ENCODE measurements at places on chromosomes 4 and X.

DNA sequence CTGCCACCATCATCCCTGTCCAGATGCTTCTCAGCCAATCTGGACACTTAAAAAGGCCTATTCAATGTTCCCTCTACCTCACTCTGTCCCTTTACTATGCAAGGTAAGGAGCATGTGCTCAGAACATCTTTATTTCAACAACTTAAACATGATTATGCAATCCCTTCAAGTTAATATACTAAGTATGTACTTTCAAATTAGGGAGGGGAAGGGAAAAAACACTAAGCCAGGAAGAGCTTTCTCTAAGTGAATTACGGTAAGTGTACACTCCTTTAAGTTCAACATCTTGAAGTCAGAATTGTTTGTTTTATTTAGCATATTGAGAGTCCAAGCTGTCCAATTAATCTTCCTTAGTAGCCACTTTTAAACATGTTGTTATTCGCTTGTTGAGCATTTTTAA is 14.1 kb downstream of the SLC10A7 start:
- no peak for DNase-seq

GRCh38 chr4:128394778-128395177 is 107.2 kb upstream of the PGRMC2 start:
- no peak for DNase-seq

- no peak for DNase-seq
Observed at GRCh38 chrX:115023139-115023538, 5.7 kb upstream of the IL13RA2 start.

GRCh38 chrX:37361596-37361995 is 12.4 kb downstream of the PRRG1 start:
- DNase-seq: no peak

DNA sequence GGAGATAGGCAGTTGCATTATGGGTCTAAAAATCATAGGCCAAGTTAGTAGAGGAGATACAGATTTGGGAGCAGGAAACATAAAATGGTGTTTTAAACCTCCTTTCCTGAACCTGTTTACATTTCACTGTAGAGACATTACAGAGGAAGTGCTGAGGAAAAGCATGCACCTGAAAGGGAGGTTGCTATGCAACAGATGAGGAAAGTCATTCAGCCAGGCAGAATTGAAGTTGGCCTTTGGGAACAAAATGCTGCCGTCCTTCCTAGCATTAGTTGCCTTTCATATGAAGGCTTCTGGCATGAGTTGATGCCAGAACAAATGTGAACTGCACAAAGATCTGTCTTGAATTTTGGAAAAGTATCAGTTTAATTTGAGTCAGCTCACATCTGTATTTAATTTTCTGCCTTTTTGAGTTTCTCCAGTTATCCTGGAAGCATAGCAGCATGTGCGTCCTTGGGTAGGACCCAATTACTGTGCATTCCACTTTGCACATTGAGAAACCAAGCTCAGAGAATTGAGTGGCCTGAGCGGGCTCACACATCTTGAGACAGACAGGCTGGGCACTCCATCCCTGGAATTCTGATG is 38.2 kb downstream of the MAGED1 start:
- DNase-seq: no peak

DNA sequence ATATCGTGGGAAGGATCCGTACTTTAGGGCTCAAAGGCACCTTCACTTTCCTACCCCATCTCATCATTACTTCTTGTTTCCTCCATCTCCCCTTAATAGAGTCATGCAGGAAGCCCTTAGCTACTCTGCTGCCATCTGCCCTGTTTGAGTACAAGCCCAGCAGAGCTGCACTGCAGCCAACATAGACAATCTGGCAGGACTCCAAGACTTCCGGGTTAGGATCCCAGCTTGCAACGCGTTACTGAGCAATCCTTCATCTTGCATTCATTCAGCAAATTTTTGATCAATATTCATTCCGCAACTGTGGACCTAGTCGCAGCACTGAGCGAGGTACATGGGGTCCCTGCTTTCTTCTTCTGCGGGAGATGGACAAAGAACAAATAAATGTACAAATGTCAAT is 344.9 kb downstream of the BCOR start:
- DNase-seq: no peak

- no peak for DNase-seq
Observed at GRCh38 chrX:71859637-71860036, 51.0 kb upstream of the NHSL2 start.

- no peak for DNase-seq
Observed at GRCh38 chrX:31112226-31112999, 40.6 kb upstream of the FTHL17 start.

DNA sequence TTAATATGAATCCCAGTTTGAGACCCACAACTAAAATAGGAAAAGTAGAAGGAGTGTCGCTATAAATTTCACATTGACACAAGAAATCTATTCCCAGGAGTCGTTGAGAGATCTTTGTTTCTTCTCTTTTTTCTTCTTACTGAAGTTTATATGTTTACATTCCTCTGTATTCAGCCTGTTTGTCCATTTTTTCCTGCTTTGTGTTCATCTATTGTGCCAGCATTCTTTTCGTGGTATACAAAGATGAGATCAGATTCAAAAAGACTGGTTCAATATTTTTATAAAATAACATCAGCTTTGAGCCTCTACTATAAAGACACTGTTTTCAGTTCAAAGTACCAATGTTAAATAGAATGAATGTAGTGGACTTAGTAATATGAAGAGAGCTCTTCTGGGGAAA is 95.4 kb upstream of the MYOZ2 start:
- no peak for DNase-seq

DNA sequence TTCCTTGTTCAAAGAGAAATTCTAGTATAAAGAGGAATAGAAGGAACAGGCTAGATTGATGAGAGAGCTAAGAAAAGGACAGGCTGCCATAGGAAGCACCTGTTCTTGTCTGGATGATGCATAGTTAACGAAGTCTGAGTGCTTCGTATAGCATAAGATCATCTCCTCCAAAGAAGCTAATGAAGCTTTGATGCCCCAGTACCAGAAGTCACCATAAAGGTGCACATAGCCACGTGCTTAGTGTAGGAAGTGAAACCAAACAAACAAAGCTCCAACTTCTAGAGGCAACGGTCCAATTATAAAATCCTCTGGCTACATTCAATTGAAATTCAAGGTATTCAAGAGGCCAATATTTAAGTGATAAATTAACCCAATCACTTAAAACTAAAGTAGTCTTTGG is 31.0 kb downstream of the AFAP1 start:
- DNase-seq: no peak

GRCh38 chrX:21487832-21488231 is 113.6 kb downstream of the CNKSR2 start:
- peak; percentile 22 for DNase-seq

DNA sequence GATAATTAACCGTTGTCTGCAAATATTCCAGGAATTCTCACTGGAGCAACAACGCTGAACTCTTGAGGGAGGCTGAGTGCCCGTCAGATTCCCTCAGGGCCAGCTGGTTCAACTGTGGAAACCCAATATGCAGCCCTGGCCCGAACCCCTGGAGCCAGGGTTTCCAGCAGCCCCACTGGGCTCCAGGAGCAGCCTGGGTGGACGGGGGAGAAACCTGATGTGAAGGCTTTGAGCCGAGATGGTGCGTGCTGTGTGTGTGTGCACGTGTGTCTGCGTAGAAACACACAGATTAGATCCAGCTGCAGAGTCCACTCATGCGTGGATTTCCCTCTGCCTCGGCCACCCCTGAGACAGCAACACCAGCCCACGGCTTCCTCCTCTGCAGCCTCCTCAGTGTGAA is 19.4 kb upstream of the SLC25A6 start:
- DNase-seq: no peak

DNA sequence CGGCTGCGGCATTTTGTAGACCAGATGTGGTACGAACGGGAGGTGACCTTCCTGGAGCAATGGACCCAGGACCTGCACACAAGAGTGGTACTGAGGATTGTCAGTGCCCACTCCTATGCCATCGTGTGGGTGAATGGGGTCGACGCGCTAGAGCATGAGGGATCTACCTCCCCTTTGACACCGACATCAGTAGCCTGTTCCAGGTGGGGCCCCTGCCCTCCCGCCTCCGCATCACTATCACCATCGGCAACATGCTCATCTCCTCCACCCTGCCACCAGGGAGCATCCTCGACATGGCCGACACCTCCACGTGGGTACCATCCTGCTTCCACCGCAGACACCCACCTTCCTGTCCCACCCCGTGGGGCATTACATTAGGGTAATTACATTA is 46.2 kb downstream of the SMARCA5 start:
- no peak for DNase-seq

DNA sequence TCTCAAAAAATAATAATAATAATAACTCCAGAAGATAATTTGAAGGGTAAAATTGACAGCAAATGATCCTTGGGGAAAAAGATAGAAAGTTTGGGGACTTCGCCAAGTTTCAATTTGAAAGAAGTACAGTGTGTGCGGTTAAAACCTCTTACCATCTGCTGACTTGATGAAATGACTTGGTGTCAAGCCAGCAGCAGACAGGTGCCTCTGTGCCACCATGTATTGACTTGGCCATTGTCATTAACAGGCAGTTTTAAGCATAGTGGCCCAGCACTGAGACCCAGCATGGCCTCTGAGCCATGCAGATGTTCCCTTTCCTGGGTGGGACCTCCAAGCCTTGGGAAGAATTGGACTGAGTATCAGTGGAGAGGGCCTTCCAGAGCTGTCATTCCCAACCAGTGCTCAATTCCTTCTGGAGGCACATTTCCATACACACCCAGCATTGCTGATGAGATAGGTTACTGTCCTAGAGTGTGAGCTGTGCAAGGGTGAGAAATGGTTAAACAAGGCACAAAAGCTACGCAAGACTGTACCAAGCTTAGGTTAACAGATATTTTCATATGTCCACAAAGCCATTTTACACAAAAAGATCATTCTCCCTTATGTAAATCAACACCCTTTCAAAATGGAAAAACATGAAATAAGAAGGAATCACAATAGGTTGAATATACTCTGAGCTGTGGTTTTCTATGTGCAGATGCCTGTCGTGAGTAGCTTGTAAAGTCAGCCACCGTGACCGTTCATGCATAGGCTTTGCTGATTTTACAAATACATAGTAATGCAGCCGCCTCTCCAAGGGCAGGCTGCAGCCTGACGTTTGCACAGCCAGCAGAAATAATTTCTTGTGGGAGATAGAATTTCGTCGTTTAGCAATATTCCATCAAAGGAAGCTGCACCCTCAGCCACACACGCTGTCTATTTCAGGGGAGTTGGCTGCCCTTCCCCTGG is 59.4 kb upstream of the FBXW7 start:
- DNase-seq: peak; percentile 9

- DNase-seq: no peak
Observed at GRCh38 chrX:109709129-109709631, 23.9 kb downstream of the ACSL4 start.

GRCh38 chrX:14386981-14387380 is 142.4 kb upstream of the GLRA2 start:
- no peak for DNase-seq

DNA sequence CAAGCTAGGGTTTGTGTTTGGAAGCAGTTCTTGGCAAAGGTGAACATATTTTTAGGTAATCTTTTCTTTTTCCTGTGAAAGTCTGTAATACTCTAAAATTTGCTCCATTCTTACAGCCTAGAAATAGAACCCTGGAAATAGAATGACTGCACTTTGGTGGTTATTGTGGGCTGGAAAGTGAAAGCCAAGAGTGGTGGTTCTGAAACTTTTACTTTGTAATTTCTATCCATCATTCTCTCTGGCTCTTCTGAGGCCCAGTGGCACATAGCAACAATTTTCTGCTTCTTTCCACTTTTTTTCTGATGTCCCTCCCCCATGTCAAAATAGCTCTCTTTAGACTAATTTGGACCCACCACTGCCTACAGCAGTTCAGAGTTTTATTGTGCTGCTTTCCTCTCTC is 300.4 kb upstream of the RPS6KA3 start:
- DNase-seq: no peak

DNA sequence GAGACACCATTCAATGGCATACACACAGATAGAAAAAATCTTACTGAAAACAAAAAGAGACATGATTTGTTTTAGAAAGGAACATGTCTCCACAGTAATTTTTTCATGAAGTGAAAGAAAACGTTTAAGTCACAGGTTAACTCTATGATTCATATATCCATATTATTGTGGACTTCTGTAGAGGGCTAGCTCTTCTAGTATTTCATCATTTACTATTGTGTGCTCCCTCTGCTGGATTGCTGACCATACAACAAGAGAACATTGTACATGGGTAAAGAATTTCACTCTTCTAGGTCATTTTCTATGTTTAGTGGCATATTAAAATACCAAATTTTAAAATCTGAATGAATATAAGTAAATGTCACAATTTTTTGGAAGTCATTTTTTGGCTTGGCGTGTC is 91.8 kb upstream of the POU3F4 start:
- no peak for DNase-seq

DNA sequence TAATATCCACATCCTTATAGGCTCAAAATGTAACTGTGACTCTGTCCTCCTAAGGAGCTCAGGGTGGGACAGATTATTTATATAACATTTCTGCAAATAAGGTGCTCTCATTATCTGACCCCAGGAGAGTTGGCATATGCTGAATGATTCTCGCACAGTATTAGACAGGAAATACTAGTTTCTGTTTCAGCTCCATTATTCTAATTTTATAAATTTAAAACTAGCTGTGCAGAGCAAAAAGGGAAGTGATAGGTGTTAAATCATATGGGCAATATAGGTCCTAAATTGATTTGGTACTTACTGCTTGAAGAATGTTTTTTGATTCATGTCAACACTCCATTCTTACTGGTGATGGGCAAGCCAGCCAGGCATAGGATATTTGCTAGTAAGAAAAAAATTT is 141.5 kb downstream of the GLRA2 start:
- DNase-seq: no peak

All from NCI-H2081 treated with DMSO at 0.1 percent for 48 hours (cell line).